ENCODE measurements at places on chromosomes 7 and 10.
A peak's percentile ranks its signal among the peaks of the same experiment; 100 is the strongest.

- H3K36me3 ChIP-seq = no peaks in the 10 kb centered on the region
- H3K4me1 ChIP-seq = no peaks in the 10 kb centered on the region
- H3K27me3 ChIP-seq = peaks cover 12% of the 10 kb centered on the region
- no peak overlapping the region for H3K27ac ChIP-seq
- no peak for DNase-seq
These were observed 4.3 kb upstream of the PTPRN2 start for GRCh38 chr7:158591944-158592343.

DNA sequence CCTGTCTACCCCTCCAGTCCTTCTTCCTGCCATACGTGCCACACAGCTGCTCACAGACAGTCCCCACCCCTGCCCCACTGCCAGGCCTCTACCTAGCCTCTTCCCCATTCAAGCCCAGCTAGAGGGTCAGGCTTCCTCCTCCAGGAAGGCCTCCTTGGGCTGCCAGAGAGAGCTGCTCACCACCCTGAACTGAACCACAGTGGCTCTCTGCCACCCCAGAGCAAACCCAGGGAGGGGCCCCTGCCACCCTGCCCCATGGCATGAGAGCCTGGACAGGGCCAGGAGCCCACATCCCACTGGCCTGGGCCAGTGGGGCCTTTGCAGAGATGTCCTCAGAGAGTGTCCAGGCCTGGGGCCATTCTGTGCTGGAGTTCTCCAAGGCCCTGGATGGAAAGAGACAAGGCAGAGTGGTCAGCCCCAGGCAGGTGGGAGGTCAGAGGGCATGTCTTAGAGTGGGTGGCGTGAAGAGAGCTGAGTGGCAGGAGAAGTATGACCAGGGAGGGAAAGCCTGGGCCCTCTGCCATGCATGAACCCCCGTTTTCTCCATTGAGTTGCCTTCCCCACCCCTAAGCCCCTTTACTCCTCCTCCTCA is 40.4 kb downstream of the TMEM270 start:
- no peaks in the 10 kb centered on the region for H3K4me1 ChIP-seq
- H3K36me3 ChIP-seq = no peaks in the 10 kb centered on the region
- no peak overlapping the region for H3K27ac ChIP-seq
- no peak overlapping the region for H3K4me3 ChIP-seq

- H3K27ac ChIP-seq = no peak overlapping the region
- DNase-seq = no peak
- H3K4me1 ChIP-seq = no peaks in the 10 kb centered on the region
- no peak overlapping the region for H3K4me3 ChIP-seq
- H3K27me3 ChIP-seq = peaks cover 30% of the 10 kb centered on the region
- no peaks in the 10 kb centered on the region for H3K36me3 ChIP-seq
These were observed 9.9 kb upstream of the ARHGAP22 start for GRCh38 chr10:48614481-48615390.

GRCh38 chr10:100009793-100010676 is at the start of gene DNMBP:
Gene DNMBP (minus strand): TSS chr10:100009947. CDS start chr10:99972124, 37,823 bp downstream.
- peak within 1 kb of the TSS; percentile 83 for H3K4me3 ChIP-seq
- peak; percentile 76 for DNase-seq
- peaks cover 41% of the 10 kb centered on the region for H3K4me1 ChIP-seq

- H3K4me1 ChIP-seq = peaks cover 61% of the 10 kb centered on the region
- no peaks in the 10 kb centered on the region for H3K27me3 ChIP-seq
- peaks cover 27% of the 10 kb centered on the region for H3K36me3 ChIP-seq
- no peak overlapping the region for H3K4me3 ChIP-seq
These were observed 14.3 kb downstream of the TMEM273 start for GRCh38 chr10:49173853-49174252.

- no peak overlapping the region for H3K4me3 ChIP-seq
- no peak overlapping the region for H3K27ac ChIP-seq
- no peaks in the 10 kb centered on the region for H3K4me1 ChIP-seq
- no peaks in the 10 kb centered on the region for H3K27me3 ChIP-seq
- no peaks in the 10 kb centered on the region for H3K36me3 ChIP-seq
These were observed 540.6 kb downstream of the MDFIC start for GRCh38 chr7:115462301-115463015.

- H3K4me1 ChIP-seq = no peaks in the 10 kb centered on the region
- DNase-seq = no peak
- H3K27ac ChIP-seq = no peak overlapping the region
- H3K36me3 ChIP-seq = no peaks in the 10 kb centered on the region
These were observed 171.9 kb downstream of the EBF3 start for GRCh38 chr10:129792141-129792540.

DNA sequence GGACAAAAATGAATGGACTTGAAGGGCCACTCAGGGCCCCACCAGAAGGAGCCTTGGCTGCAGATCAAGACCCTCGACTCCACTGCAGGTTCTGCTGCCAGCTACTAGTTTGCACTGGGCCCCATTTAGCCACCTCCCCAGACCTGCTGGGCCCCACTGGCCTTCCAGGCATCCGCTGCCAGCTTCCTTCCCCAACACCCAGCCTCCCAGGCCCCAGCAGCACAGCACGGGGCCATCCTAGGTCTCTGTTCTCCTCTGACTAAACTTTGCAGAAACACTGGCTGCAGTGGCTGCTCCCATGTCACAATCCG is 277.4 kb upstream of the KLF14 start:
- H3K27ac ChIP-seq = peak overlapping the region; percentile 95
- H3K36me3 ChIP-seq = peaks cover 21% of the 10 kb centered on the region
- no peaks in the 10 kb centered on the region for H3K27me3 ChIP-seq
- DNase-seq = no peak
- H3K4me3 ChIP-seq = peak overlapping the region; percentile 55
- H3K4me1 ChIP-seq = peaks cover 76% of the 10 kb centered on the region

DNA sequence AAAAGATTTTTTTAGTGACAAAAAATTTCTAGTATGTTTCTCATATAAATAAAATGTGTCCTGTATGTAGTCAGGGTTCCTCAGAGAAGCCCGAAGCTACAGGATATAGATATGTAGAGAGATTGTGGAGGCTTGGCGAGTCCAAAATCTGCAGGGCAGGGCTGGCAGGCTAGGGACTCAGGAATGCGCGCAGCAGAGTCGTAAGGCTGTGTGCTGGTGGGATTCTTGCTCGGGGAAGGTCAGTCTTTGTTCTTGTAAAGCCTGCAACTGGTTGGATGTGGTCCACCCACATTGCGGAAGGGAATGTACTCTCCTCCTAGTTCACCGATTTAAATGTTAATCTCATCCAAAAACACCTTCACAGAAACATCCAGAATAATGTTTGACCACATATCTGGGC is 30.6 kb downstream of the LHPP start:
- no peaks in the 10 kb centered on the region for H3K36me3 ChIP-seq
- no peak overlapping the region for H3K27ac ChIP-seq
- peaks cover 8% of the 10 kb centered on the region for H3K4me1 ChIP-seq
- no peaks in the 10 kb centered on the region for H3K27me3 ChIP-seq

GRCh38 chr10:5622186-5622960 is 44.0 kb downstream of the ASB13 start:
- H3K27me3 ChIP-seq = peaks cover 4% of the 10 kb centered on the region
- H3K4me3 ChIP-seq = no peak overlapping the region
- peaks cover 6% of the 10 kb centered on the region for H3K4me1 ChIP-seq
- no peak overlapping the region for H3K27ac ChIP-seq

GRCh38 chr7:141624763-141625162 is 73.6 kb downstream of the AGK start:
- H3K4me3 ChIP-seq = no peak overlapping the region
- no peaks in the 10 kb centered on the region for H3K27me3 ChIP-seq
- peaks cover 2% of the 10 kb centered on the region for H3K4me1 ChIP-seq
- no peak overlapping the region for H3K27ac ChIP-seq
- H3K36me3 ChIP-seq = peaks cover 81% of the 10 kb centered on the region

GRCh38 chr7:87152897-87153641 is 816 bp downstream of the DMTF1 start:
- H3K27me3 ChIP-seq = no peaks in the 10 kb centered on the region
- H3K36me3 ChIP-seq = peaks cover 27% of the 10 kb centered on the region
- H3K27ac ChIP-seq = peak overlapping the region; percentile 96
- H3K4me1 ChIP-seq = peaks cover 39% of the 10 kb centered on the region
- peak; percentile 16 for DNase-seq
- peak overlapping the region; percentile 93 for H3K4me3 ChIP-seq

- H3K27ac ChIP-seq = peak overlapping the region; percentile 45
- no peaks in the 10 kb centered on the region for H3K27me3 ChIP-seq
- no peak overlapping the region for H3K4me3 ChIP-seq
- DNase-seq = no peak
These were observed 67.7 kb downstream of the GNA12 start for GRCh38 chr7:2776401-2776800.

GRCh38 chr10:129055225-129055624 is 411.8 kb upstream of the MGMT start:
- H3K4me1 ChIP-seq = peaks cover 25% of the 10 kb centered on the region
- no peak for DNase-seq
- H3K27me3 ChIP-seq = peaks cover 6% of the 10 kb centered on the region
- H3K4me3 ChIP-seq = no peak overlapping the region
- H3K27ac ChIP-seq = no peak overlapping the region

DNA sequence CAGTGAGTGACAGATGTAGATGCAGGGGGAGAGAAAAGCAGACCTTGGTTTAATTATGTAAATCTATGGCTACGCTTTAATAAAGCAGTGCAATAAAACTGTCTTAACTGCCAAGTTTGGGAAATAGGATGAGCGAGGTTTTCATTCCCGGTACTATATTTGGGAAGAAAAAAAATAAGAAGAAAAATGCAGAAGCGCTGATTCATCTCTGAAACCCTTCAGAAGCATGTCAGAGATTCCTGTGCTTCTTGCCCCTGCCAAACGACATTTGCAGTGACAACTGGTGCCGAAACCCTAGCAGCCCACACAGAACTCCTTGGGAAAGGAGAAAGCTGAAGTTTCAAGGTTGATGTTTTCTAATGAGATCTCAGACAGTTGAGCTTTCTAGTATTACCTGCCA is 380.7 kb downstream of the REEP3 start:
- H3K27me3 ChIP-seq = peaks cover 2% of the 10 kb centered on the region
- DNase-seq = no peak
- H3K36me3 ChIP-seq = no peaks in the 10 kb centered on the region
- no peak overlapping the region for H3K4me3 ChIP-seq

DNA sequence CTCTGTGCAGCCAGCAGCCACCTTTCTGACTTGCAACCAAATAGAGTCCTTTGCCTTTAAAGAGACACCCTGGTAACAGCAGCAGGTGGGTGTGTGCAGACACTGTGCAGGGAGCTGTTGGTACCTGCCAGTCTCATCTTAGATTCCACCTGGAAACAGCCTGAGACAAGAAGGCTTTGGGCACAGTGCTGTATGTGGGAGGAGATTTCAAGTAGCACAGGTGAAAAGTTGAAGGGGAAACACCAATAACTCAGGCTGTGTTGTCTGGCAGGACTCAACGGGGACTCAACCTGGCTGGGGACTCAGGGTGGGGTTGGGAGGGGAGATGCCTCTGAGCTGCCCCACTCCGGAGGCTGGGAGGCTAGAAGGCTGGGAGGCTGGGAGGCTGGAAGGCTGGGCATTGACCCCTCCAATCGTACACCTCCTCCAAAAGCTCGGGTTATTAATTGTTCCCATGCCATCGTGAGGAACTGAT is 6.7 kb downstream of the CPXM2 start:
- no peak for DNase-seq
- no peaks in the 10 kb centered on the region for H3K4me1 ChIP-seq
- no peaks in the 10 kb centered on the region for H3K36me3 ChIP-seq
- no peak overlapping the region for H3K27ac ChIP-seq

DNA sequence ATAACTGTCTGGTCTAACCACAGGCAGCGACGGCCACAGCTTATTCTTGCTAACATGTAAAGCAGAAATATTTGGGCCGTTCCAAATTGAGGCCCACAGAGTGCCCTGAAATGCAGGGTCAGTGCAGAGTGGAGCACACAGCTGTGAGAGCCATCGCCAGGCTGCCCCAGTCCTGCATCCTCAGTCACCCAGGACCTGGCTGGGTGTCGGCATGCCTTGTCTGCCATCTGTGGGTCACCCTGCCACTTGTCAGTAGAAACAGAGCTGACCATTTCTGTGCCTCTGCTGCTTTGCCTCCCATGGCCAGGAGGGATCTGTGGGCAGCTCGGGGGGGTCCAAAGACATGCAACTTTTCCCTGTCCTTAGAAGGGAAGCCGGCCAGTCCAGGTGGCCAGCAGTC is 57.3 kb upstream of the BTBD16 start:
- no peaks in the 10 kb centered on the region for H3K36me3 ChIP-seq
- H3K4me1 ChIP-seq = no peaks in the 10 kb centered on the region
- no peaks in the 10 kb centered on the region for H3K27me3 ChIP-seq
- no peak overlapping the region for H3K4me3 ChIP-seq

- H3K4me3 ChIP-seq = no peak overlapping the region
- H3K27ac ChIP-seq = no peak overlapping the region
- DNase-seq = no peak
- peaks cover 25% of the 10 kb centered on the region for H3K4me1 ChIP-seq
- no peaks in the 10 kb centered on the region for H3K36me3 ChIP-seq
- peaks cover 81% of the 10 kb centered on the region for H3K27me3 ChIP-seq
These were observed 1.9 kb upstream of the CYP26A1 start for GRCh38 chr10:93071674-93072224.

DNA sequence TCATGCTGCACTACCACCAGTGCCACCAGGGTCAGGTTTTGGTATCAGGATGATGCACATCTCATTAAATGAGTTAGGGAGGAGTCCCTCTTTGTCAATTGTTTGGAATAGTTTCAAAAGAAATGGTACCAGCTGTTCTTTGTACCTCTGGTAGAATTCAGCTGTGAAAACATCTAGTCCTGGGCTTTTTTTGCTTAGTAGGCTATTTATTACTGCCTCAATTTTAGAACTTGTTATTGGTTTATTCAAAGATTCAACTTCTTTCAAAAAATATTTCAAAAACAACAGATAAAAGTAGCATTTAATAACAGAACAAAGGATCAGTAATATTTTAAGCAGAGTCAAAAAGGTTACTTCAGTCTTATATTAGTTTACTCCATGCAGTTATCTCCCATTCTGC is 6.4 kb upstream of the ZNF716 start:
- H3K4me1 ChIP-seq = no peaks in the 10 kb centered on the region
- H3K27me3 ChIP-seq = no peaks in the 10 kb centered on the region
- no peak overlapping the region for H3K4me3 ChIP-seq

DNA sequence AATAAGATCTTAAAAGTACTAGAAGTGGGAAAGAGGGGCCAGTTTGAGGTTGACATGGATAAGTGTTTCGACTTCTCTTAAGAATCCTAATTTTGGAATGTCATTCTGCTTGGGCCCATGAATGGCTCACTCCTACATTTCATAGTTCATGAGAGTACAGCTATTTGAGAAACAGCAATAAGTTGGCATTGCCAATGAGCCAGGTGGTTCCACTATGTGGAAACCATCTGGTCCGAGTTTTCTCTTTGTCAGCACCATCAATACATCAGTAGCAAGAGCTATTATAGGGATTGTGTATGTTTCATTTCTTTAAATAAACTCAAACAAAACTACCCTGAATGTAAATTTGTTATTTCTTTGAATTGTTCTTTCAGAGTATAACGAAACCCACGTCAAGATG is 78.1 kb upstream of the NEBL start:
- H3K4me3 ChIP-seq = no peak overlapping the region
- H3K36me3 ChIP-seq = no peaks in the 10 kb centered on the region
- H3K4me1 ChIP-seq = no peaks in the 10 kb centered on the region

DNA sequence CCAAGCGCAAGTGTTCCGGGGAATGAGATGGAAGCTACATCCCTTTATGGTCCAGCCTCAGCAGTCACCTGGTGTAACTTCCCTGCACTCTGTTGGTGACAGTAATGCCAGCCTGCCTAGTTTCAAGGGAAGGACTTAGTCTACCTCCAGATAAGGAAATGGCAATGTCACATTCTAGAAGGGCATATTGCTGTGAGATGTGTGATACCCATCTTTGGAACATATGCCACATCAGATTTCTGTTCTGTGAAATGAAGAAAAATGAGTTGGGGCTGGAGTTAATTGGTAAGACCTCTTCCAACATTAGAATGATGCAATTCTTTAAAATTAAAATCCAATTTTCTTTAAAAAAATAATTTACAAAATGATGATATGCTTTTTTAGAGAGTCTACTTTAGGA is 212.0 kb downstream of the LRMDA start:
- H3K27me3 ChIP-seq = no peaks in the 10 kb centered on the region
- no peak overlapping the region for H3K4me3 ChIP-seq
- no peak overlapping the region for H3K27ac ChIP-seq
- DNase-seq = no peak
